NCI-H460 (cell line): ENCODE measurements at places on chromosomes 1 and 21.

- no peak for DNase-seq
These were observed 41.5 kb downstream of the CEP350 start for GRCh38 chr1:179996099-179996498.

DNA sequence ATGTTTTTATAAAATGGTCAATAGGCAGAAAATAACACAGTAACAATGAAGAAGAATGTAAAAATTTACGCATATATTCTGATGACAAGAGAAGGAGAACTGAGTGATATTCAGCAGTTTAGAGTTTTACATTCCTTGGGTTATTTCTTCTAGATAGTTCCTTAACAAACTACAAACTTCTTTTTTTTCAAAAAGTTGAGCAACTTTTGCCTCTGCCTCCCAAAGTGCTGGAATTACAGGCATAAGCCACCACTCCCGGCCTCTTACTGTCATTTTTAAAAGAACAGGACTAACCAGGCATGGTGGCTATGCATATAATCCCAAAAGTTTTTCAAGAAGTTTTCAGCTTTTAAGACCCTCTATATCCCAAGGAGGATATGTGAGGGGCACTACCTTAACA lies 32.9 kb downstream of the ARNT start:
- no peak for DNase-seq

DNA sequence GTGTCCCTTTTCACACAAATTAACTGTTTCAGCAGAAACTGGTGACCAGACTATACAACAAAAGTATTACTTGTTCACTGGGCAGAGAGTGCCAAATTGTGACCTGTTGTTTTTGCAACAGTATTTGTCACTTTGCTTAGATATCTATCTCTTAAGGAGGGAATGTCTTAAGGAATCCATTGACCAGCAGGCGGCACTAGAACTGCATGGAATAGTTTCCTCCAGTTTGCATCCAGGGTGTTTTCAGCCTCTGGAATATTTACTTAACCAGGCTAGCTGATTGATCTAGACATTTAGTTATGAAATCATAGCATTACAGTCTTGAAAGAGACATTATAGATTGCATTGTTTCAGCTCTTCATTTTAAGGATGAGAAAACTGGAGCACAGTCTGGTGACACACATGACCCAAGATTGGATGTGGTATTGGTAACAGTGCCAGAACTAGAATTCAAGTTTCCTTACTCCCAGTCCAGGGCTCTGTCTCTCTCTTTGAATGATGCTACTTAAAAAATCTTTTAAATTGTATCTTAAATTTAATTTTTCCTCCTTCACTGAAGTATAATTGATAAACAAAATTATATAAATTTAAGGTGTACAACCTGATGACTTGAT lies 16.9 kb downstream of the RPTN start:
- DNase-seq: peak; percentile 85

DNA sequence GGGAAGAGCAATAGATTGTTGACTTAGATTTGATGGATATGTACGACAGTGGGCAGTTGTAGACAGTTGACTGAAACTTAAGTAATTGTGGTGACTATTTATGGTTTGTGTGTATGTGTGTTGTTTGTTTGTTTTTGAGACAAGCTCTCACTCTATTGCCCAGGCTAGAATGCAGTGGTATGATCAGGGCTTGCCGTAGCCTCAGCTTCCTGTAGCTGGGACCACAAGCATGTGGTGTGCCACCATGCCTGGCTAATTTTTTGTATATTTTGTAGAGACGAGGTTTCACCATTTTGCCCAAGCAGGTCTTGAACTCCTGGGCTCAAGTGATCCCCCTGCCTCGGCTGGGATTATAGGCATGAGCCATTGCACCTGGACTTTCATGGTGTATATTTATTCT lies 9.8 kb downstream of the SDHC start:
- DNase-seq: no peak

GRCh38 chr1:210001751-210002150 lies 63.7 kb downstream of the SYT14 start:
- DNase-seq: no peak

- DNase-seq: no peak
These were observed 21.9 kb upstream of the OVAAL start for GRCh38 chr1:180536821-180537372.

GRCh38 chr1:209597499-209597898 lies 14.0 kb downstream of the CAMK1G start:
- DNase-seq: no peak

GRCh38 chr1:61310057-61310456 lies 227.7 kb downstream of the NFIA start:
- no peak for DNase-seq

- DNase-seq: no peak
These were observed 462.1 kb upstream of the C1orf87 start for GRCh38 chr1:60535713-60536112.

DNA sequence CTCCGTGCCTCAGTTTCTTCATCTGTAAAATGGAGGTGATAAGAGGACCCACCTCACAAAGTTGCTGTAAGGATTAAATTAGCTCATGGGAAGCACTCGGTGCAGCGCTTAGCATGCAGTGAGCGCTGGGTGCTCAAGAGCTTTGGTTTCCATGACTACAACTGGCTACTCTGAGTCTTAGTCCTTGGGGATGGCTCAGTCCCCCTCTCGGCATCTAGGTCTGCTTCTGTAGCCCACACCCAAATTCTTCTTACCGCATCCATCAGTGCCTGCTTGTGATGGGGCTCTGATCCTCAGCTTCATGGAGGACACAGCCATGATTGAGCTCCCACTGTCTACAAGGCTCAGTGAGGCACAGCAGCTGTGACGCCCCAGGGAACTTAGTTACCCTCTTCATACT lies 159.0 kb downstream of the ACTL8 start:
- no peak for DNase-seq

DNA sequence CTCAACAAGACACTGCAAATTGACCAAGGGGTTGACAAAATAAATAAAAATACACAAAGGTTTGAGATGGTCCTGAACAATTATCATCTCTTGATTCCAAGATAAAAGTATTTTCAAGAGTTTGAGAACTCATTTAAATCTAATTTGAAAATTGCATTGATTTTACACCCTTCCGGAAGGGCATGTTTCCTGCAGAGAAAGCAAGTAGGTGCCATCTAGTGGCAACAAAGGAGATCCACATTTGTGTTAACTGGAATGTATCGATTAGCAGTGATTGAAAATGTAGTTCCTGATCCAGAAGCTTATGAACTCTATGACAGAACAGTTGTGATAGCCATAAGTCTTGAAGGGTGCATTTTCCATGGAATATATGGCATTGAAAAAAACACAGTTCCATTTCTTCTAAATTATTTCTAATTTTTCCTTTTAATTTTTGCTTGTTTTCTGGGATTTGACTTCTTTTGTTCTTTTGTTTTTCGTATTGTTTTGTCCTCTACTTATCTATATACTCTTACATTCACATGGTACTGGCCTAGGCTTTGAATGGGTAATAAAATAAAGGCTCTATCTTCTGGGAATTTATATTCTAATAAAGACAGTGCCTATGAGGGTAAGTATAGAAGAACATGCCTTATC lies 143.7 kb downstream of the DNM3 start:
- DNase-seq: peak; percentile 45

- no peak for DNase-seq
These were observed 114.2 kb downstream of the SLC16A1 start for GRCh38 chr1:112841825-112842224.

DNA sequence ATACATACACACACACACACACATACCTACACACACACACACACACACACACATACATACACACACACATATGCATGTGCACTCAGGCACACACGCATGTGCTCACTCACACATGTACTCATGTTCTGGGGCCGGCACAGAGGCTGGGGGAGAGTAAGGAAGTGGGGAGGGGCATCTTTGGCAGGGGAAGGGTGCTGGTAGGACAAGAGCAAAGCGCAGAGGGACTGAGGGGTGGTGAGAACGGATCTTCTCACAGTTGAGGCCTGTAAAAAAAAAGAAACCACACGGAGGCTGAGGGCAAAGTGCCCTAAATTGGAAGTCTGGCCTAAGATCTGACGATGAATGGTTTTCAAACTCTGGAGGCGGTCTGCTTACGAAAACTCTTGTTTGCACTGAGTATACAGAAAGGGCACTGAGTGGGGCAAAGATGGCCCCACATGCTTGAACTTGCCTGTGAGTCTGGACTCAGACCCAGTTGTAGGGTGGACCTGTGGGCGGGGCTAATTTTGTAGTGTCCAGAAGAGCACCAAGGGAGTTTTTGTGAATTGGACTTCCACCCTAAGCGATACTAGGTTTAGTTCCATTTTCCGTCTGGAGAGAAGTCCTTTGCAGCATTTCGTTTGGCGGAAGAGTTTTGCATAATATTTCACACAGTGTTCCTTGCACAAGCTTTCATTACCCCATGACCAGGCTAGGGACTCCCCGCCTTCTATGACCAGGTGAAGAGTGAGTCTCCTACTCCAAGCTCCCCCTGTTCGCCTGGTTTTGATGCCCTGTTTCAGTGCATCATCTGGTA lies 79.3 kb upstream of the LYST start:
- DNase-seq: no peak

DNA sequence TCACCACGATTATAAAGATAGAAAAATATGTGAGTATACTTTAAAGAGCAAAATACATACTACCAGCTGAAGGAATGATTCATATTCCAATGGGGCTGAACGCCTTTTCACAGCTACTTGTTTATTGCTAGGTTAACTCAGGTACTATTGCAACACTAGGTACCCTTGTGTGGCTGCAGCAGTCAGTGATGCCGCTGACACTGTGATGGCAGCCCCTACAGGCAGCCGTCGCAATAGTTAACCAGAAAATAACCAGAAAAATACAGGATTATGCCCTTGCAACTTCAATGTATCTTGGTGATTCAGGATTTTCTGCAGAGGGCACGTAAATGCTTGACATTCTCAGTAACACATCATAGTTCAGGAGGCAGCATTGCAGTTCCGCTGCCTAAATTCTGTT lies 1.6 kb upstream of the MARK1 start:
- peak; percentile 18 for DNase-seq
